ENCODE measurements at places on chromosomes 12 and 14. TPM values are rescaled to one million over a fixed set of nuclear protein-coding genes. Genes with fewer than 3 reads are reported as not detected.

- no peak for DNase-seq
These were observed 7.3 kb upstream of the GALNT9 start for GRCh38 chr12:132336451-132337413.

Gene HSPA2
- 2.2 TPM for total RNA-seq

- no peak for DNase-seq
These were observed 31.5 kb downstream of the SPTB start for GRCh38 chr14:64848239-64848638.

DNA sequence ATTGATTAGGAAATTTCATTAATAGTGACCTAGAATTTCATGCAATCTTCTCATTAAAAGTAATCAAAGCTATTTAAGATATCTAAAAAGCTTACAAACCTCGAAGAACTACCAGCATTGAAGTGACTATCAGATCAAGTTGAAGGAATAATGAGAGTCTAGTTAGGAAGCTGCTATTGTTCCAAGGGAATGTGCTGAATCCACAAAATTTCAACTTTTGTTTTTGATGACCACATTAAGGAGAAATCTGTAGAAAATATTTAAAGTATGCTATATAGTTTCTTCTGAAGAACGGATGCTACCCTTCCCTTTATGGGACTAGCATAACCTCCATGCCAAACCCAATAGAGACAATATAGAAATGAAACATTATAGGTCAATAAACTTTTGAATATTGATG lies 2.5 kb upstream of the CTSG start:
- no peak for DNase-seq

DNA sequence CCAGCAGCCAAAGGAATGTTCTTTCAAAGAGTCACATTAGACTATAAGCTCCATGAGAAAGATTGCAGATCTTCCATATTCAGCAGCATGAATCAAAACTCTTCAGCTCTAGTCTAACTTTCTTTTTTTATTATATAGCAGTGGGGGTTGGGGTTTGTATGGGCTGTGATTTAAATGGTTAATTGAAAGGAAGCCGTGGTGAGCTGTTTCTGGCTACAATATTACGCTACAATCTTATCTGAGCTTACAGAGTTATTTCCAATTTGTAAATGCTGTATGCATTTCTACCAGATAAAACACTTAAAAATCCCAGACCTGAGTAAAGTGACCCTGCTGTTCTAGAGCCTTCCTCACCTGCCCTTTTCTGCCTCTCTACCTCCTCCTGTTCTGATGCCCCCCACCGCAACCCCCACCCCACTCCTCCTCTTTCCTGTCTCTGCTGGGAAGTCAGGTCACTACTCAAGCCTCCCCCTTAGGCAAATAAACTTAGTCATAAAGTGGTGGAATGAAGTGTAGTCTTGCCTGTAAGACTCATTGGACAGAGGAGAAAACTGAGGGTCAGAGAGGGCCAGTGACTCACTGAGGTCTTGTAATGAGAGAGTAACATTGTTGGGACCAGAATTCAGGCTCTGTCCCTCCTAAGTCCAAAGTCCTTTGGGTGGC lies 1089.5 kb downstream of the BCL11B start:
- no peak for DNase-seq

DNA sequence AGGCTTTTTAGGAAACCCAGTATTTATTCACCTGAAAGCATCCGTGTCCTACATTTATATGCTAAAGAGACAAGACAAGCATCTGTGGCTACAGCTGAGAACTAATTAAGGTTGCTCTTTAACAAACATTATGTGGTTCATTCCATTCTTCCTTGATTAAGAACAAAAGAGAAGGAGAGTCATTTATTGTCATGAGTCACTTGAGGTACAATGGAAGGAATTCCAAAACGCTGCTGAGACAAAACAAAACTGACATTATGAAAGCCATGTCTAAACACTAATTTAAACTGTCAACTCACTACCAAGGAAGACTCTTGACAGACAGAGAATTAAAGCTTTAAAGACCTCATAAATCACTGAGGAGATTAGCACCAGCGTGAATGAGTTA lies 214.4 kb downstream of the BMP4 start:
- no peak for DNase-seq

Gene TRIM9
- total RNA-seq, result not detected

DNA sequence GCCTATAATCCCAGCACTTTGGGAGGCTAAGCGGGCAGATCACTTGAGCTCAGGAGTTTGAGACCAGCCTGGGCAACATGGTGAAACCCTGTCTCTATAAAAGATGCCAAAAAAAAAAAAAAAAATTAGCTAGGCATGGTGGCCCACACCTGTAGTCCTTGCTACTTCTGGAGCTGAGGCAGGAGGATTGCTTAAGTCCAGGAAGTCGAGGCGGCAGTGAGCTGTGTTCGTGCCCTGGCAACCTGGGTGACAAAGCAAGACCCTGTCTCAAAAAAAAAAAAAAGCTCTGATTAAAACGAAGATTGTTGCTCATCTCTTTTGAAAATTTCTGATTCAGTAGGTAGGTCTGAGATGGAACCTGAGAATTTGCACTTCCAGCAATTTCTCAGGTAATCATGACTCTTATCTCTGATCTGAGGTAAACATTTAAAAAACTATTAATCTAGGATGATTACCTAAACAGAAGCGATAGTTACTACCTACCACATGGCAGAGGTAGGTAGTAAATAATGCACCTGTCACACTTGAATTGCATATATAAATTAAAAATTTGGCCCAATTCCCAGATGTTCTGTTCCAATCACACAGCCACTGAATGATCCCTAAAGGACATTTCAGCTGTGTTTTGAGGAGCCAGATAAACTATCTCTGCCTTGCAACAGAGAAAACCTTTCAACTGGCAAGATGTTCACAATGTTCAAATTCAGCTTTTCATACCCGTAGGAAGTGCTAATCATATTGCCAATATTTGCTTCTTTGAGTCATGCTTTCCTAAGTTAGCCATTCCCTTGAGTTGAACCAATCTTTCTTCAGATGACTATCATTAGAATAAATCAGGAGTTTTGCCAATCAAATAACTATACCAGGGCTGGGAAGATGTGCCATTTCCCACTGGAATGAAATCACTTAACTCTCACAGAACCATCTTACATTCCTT lies 4.2 kb upstream of the TEP1 start:
- DNase-seq, result peak; percentile 46

DNA sequence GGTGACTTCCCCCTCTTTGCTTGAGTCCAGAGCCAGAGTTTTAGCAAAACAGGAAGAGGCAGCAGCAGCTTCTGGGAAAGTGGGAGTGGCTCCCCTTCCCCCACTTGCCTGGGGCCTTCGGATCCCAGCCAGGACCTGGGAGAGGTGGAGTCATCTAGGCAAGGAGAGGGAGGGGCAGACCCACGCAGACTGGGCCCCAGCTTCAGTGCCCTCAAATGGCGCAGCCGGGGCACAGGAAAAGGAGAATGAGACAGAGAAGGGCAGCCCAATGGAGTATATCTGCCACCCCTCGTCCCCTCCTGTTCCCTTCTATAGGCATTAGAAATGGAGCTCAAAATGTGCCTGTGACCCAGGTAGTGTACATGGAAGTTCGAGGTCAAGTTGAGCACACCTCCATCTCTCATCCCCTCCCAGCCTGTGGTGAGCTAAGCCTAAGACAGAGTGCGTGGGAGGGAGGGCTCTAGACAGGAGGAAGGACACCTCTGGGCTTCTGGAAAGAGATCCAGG lies 9.3 kb upstream of the HDAC7 start:
- DNase-seq, result peak; percentile 74

Gene COCH
- total RNA-seq, result 2.0 TPM

All from HT-29 (cell line).